ENCODE measurements at places on chromosomes 2 and 18. TPM values are rescaled to one million over a fixed set of nuclear protein-coding genes. Genes with fewer than 3 reads are reported as not detected.

- DNase-seq: peak; percentile 46
These were observed 9.0 kb upstream of the IMPACT start for GRCh38 chr18:24417480-24417879.

DNA sequence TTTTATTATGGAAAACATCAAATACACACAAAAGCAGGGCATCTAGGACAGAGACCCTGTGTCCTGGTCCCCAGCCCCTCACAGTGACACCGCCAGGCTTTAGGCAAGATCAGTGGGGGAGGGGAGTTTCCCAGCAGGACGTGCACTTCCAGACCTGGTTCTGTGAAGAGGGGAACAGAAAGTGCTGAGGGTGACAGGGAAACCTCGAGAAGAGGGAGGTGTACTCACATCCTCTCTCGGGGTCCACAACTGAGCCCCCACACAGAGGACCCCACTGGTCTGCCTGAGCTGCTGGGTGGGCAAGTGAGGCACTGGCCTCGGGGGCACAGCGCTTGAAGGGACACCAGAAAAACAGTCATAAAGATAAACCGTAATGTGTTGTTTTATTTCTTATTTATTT is 4.4 kb upstream of the GPR35 start:
- DNase-seq: no peak

DNA sequence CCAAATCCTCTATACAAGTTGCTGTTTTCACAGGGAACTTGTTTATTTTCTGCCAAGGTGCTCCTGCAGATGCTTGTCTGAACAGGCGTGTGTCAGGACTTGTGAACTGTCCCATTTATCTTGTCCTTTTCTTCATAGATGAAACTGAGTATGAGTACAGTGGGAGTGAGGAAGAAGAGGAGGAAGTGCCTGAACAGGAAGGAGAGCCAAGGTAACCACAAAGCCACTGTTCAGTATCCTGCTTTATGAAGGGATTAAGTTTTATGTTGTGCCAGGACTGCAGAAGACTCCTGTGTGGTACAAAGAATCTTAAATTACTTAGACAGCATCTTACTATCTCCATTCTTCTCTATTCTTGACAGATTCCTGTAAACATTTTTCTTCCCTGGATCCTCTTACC is 145.0 kb downstream of the MAP4K4 start:
- no peak for DNase-seq

Gene IL1RL1
- total RNA-seq: 1.5 TPM

DNA sequence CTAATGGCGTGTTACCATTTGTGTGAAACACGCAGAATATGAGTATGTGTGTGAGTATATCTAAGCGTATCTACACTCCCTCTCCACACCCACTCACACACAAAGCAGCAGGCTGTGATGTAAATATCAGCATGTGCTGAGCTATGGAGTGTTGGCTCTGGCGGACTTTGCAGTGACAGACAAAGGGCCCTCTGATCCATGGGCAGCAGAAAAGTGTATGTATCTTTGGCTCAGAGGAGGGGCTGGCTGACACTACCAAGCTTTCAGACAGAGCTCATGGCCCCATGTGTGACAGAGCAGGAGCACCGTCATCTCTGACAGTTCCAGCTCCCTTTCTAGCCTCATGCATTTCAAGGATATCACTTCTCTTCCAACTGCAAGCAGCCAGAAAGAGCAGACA is 57.2 kb upstream of the ASB18 start:
- no peak for DNase-seq

Gene C2orf80
- total RNA-seq: not detected

DNA sequence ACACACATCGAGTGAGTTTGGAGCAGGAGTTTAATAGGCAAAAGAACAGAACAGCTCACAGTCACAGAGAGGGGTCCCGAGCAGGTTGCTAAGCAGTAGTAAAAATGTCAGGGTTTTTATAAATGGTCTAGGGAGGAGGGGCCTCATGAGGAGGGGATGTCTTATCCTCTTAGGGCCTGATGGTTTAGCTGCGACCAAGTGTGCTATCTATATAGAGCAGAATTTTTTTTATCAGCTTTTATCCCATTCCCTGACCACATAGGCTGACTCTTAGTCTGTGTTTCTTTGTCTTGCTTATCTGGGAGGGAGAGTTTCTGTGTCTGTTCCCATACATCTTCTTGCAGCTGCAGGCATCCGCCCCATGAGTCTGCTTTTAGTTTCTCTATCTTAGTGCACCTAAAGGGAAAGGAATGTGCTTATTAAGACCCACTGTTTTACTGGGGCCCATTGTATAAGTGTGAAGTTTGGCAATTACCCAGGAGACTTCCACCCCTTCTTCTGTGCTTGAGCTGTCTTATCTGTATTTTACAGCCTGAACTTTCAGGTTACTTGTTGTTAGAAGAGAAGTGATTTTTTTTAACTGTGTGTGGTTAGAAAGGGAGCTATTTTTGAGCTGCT is 30.4 kb upstream of the GMCL1 start:
- DNase-seq: peak; percentile 26

Gene ACVR2A
- total RNA-seq: 16.0 TPM

GRCh38 chr2:226115832-226116200 is 683.8 kb downstream of the IRS1 start:
- peak; percentile 66 for DNase-seq

DNA sequence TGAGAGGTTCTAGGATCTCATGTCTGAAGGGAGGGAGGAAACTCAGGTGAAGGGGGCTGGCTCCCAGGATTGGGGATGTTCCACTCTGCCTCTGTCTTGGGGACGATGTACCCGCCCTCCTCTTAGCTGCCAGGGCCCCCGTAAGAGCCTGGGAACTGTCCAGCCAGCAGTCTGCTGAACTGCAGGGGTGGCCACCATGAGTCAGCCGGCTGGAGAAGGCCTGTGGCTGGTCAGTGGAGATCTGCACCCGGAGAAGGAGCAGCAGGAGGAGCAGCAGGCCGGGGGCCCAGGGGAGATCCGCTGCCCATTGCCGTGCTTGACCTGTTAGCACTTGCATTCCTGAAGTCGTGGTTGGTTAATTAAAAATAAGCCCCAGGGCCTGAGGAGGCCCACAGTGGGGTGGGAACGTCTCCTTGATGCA is 180.3 kb downstream of the TFCP2L1 start:
- DNase-seq: no peak

DNA sequence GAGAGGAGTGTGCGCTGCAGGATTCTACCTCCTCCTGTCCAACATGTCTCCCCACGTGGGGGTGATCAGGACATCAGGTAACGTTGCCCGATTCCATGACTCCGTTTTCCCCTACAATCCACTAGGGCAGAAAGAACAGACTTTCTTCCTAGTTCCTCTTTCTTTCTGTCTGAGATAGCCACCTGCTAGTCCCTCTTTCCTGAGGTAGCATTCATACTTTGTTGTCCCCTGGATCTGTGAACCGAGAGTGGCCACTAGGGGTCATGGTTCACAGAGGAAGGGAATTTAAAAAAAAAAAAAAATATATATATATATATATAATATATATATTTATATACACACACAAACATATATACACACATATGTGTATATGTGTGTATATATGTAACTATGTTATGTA is 210.0 kb upstream of the ZNF521 start:
- peak; percentile 20 for DNase-seq

DNA sequence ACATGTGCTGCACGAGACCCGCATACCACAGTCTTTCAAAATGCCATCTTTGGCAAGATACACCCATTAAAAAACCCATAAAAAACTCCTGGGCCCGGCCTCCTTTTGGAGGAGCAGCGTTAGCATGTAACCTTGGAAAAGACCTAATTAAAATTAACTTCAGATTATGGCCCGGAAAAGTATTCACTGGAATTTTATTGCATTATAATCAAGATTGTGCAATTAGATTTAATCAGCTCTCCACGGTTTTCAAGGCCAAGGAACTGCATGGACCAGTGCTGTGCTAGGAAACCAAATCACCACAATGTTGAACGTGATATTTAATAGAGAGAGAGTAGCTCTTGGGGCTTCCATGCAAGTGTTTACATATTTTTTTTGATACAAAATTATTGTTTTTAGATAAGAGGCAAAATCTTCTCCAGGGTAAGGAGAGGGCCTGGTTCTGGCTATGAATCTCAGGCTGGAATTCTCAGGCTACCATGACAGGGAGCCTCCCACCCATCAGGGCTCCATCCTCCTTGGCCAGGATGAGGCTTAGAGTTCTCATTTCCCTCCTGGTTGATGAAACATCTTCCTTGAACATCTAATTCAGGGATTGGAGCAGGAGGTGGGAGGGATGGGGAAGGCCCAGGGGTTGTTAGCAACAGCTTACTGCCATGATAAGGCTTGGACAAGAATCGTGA is 82.0 kb upstream of the TTC39C start:
- DNase-seq: no peak

Measured in lung (tissue), 17 donors.